ENCODE measurements at places on chromosomes 1 and 21.

GRCh38 chr1:6350416-6351088, 43.0 kb downstream of the ACOT7 start:
- peak; percentile 64 for DNase-seq

DNA sequence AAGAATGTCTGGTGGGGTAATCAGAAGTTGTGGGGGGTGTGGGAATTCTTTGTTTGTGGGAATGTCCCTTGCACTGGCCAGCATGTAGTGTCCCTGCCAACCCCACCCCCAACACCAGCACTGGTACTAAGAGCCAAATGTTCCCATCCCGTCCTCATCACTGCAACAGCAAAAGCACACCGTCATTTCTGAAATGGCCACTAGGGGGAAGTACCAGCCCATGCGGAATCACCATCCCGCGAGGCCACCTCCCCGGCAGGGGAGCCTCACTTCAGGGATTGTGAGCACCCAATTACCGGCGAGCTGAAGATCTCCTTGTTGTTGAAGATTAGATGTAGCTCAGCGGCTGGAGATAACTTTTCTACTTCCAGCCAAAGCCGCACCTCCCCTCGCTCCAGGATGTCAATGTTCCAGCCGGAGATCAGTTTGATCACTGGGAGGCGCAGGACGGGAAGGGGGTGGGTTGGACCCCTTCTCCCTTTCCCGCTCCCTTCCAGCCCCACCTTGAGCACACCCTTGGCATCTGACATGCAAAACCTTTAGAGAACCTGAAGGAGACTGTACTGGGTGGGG, 41.0 kb downstream of the MYOM3 start:
- DNase-seq: peak; percentile 77

GRCh38 chr21:45998871-45999580, 17.5 kb downstream of the COL6A1 start:
- DNase-seq: no peak

DNA sequence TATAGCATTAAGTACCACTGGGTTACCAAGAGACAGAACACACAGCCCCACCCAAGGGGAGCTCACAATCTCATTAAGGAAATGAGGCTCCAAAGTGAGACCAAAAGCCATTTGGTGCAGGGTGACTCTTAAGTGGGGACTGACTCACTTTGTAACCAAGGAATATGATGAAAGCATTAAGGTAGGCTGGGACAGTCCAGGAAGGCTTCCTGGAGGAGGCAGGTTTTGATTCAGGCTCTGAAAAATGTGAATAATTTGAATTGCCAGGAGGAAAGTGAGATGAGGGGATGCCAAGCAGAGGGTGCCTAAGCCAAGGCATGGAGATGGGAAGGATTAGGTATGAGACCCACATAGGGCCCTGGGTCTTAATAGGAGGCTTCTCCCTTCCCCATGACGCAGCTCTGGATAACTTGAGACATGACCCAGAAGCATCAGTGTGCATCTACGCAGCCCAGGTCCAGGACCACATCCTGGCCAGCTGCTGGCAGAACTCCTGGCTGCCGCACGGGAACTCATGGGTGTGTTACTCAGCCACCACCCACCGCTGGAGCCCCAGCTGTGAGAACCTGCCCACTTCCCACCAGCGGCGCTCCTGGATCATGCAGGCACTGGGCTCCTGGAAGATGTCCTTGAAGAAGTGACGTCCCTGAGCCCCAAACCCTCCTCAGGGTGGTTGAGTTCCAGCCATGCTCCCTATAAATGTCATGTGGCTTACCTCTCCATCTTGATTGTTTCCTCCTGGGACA, 5.9 kb upstream of the TTC4 start:
- DNase-seq: no peak

- no peak for DNase-seq
Observed at GRCh38 chr1:3277011-3277471, 177.4 kb upstream of the ARHGEF16 start.

DNA sequence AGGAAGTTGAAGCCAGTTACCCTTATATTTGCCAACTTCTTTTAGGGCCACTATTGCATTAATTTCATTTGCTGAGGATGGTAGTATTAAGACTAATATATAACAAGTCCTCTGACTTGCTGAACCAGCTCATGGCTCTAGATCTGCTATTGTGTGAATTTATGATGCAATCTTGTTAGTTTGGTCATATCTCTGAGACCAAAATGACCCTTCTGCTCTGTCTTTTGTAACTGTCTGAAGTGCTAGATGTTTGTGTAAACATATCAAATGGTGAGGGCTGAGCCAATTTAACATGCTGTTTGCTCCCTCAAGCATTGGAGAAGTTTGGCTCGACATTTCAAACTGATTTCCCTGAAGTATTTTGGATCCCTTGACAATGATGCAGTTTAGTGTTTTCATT, 106.9 kb upstream of the PTGFR start:
- DNase-seq: no peak

GRCh38 chr1:185257950-185258208, 59.2 kb downstream of the IVNS1ABP start:
- no peak for DNase-seq

GRCh38 chr1:1069056-1069710, 4.9 kb downstream of the RNF223 start:
- peak; percentile 62 for DNase-seq

- DNase-seq: no peak
Observed at GRCh38 chr1:212594640-212595039, 13.9 kb upstream of the ATF3 start.

DNA sequence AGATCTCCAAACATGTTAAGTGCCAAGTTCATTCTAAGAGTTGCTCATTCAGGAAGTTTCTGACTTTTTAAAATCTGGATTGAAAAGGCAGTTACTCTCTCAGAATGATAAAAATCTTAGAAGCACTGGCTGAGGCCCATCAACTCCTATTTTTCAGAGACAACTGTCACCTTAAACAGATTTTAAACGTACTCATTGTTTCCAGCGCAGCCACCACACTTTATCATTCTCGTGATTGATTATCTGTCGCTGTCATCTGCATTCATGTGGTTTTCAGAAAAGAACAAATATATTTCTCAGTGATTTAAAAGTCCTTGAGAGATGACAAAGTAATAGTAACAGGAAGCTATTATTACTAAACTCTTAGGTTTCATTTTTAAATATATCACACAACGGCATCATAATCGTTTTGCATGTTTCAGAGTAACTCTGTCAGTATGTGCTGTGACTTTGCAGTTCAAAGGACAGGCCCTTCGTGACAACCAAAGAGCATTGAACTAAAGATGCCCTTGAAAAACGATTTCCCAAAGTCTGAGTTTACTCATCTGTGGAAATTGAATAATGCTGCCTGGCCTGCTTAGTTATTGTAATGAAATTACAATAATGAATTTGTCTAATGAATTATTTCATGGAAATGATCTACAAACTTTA, 14.9 kb upstream of the KCNK1 start:
- no peak for DNase-seq

DNA sequence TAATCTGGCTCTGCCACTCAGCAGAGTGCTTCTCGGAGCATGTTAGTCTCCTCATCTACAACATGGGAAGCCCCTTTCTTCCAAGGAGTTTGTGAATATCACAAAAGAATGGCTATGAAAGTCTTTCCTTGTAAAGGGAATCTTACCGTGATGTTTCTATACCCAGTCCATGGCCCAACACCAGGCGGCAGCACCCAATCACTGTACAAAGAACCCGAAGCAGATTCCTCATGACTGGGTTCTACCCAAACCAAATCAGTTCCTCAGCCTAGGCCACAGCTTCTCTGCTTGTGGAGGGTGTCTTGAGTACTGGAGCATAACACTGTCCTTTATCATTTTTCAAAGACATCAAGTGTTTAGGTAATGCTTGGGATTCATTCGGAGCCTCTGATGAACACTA, 16.6 kb upstream of the SLFNL1 start:
- DNase-seq: no peak

DNA sequence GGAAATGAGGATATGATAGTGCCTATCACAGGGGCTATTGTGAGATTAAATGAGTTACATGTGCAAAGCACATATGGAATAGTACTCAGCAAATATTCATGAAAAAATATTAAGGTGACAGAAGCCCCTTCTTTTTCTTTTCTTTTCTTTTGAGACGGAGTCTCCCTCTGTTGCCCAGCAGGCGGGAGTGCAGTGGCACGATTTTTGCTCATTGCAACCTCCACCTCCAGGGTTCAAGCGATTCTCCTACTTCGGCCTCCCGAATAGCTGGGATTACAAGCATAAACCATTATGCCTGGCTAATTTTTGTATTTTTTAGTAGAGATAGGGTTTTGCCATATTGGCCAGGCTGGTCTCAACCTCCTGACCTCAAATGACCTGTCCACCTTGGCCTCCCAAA, 139.4 kb downstream of the HIVEP3 start:
- no peak for DNase-seq

DNA sequence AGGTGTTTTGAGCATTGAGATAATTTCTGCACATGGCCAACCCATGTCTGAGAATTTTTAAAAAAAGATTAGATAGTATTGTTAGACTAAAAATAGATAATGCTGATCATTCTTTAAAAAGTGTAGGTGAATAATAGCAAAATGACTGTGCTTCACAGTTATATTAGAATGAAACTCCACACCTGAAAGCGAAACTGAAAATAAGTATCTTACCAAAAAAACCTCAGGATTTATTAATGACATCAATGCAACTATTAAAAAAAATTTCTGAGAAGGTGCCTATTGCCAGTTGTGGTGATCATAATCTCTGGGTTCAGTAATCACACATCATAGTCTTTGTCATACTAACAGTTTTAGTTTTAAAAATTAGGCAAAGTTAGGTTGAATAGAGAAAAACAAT, 36.5 kb downstream of the PLA2G4A start:
- DNase-seq: no peak

DNA sequence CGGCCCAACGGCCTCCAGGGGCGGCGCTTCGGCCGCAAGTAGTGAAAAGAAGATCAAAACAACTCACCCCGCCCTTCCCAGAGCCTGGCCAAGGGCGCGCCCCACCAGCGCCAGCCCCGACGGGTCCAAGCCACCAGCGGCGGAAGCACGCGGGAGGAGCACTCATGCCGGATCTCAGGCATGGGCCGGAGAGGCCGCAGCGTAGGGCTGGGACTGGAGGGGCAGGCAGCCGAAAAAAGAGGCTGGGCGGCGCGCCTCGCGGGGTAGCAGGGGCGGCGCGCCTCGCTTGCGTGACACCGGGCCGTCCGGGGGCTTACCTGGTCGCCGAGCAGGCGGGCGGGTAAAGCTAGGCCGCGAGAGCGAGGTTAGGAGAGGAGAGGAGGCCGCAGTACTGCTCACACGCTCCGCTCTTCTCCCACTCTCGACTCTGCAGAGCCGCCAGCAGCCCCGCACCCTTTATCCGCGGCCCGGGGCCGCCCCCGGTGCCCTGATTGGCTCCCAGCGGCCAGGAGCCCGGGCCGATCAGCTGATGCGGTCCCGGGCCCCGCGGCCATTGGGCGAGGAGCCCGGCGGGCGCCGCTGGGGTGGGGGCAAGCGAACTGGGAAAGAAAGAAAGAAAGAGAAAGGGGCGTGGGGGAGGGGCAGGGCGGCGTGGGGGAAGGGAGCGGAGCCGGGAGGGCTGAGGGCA, at the start of gene GLUL:
Gene GLUL, minus strand, starts transcription at position 429 of the 688 bp plus-strand sequence. CDS start 3,053 bp downstream, outside the sequence.
- DNase-seq: peak; percentile 94

GRCh38 chr1:169070958-169071357, 35.5 kb upstream of the ATP1B1 start:
- no peak for DNase-seq

DNA sequence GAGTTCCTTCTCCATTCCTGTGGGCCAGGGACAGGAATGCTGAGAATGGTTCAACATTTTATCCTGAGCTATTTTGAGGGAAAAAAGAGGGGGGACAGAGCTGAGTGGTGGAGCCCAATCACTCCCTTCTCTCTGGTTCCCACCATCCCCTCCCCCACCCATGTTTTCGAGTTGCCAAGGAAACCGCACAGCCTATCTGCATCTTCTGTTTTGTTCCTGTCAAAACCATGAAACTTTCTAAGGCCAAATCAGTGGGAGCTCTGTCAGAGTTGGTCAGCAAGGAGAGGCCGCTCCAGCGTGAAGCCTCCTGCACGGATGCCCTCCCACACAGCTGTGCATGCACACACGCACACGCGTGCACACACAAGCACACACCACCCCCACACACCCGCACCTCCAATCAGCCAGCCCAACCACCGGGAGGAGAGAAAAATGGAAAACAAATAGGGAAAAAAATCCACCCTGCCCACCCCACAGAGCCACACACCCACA, 54.5 kb upstream of the ATP2B4 start:
- no peak for DNase-seq

DNA sequence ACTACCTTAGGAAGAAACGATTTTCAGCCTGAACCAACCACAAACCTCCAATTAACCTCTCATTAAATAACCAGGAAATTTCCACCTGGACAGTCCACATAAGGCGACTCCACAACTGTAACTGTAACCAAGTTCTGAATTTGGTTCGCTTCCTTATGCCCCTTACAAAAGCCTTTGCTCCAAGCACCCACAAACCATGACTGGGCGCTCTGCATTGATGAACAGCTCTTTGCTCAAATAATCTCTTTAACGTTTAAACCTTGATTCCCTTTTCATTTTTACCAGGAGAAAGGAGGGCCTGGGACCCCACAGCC, 38.2 kb upstream of the ZNF124 start:
- no peak for DNase-seq

GRCh38 chr1:178489399-178489798, 7.4 kb downstream of the CLEC20A start:
- DNase-seq: no peak

DNA sequence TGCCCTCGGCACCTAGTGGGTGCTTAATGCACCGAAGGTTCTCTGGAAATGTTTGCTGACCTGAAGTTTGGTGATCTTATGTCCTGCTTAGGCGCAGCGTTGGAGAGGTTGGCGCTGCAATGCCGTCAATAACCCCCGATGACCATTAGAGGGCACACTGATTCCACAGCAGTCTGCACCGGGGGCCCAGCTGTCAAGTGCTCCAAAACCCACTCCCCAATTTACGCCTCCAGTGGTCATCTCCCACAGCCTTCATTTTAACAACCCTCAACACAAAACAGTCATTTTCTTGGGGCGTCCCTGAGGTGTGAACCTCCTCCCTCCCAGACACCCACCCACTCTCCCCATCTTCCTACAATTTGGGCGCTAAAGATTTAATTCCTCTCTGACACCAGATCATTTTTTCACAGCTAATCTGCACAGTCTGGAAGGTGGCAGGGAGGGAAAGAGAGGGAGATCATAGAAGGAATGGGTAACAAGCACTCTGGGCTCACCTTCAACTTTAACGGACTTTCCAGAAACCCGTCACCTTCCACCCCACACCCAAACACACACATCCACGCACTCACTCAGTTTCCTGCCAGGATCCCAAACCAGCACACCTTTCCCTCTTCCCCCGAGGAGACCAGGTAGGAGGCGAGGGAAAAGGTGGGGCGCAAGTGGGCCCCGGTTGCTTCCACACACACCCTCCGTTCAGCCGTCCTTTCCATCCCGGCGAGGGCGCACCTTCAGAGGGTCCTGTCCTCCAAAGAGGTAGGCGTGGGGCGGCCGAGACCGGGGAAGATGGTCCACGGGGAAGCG, 570 bp upstream of the NPR1 start:
- DNase-seq: peak; percentile 54

- no peak for DNase-seq
Observed at GRCh38 chr1:155761736-155762405, 73.0 kb downstream of the DAP3 start.

- DNase-seq: no peak
Observed at GRCh38 chr1:10407201-10407600, 8.3 kb downstream of the PGD start.

GRCh38 chr1:61481315-61481715, 243.6 kb downstream of the TM2D1 start:
- DNase-seq: no peak

- no peak for DNase-seq
Observed at GRCh38 chr1:162365284-162366020, 11.2 kb downstream of the SPATA46 start.

Measured in dorsolateral prefrontal cortex (tissue), 122 donors.